Activated naive CD4-positive, alpha-beta T cell treated with Interleukin-2 at 50 U/mL for 16 hours (primary cell): ENCODE measurements at places on chromosomes 12 and 14.

- no peak for DNase-seq
These were observed 13.1 kb downstream of the EVL start for GRCh38 chr14:100078216-100078803.

DNA sequence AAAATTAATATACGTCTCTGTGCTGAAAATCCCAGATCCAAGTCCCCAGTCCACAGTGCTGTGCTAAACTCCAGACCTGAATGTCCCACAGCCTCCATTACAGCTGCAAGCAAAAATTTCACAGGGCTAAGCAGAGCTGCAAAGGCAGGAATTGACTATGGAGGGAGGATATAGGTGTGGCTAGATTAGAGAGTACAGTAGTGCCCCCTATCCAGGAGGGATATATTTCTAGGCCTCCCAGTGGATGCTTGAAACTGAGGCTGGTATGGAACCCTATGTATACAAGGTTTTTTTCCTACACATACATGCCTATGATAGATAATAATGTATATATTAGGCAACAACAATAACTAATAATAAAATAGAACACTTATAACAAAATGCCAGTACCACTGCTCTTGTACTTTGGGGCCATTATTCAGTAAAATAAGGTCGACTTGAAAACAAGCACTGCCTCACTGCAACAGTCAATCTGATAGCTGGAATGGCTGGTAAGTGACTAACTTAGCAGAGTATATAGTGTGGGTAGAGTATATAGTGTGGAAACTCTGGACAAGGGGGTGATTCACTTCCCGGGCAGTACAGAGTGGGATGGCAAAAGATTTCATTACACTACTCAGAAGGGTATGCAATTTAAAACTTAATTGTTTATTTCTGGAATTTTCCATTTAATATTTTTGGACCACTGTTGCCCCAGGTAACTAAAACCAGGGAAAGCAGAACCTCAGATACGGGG is 82.7 kb downstream of the C14orf132 start:
- DNase-seq = no peak

DNA sequence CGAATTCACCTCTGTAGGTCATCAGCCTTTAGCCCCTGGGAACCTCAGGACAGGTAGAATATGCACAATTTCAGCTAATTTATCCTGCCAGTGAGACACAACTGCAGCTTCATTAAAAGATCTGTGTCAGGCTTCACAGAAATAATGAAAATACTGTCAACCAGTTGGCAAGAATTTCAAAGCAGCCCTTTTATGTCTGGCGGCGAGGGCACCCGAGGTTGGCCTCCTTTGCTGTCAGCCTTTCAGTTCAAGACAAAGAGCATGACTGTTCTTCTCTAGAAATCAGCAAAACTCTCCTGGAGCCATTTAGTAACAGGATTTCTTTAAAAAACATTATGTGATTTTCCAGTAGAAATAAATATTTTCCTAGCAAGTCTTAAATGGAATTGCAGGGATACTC is 75.9 kb downstream of the BBS10 start:
- DNase-seq = no peak

DNA sequence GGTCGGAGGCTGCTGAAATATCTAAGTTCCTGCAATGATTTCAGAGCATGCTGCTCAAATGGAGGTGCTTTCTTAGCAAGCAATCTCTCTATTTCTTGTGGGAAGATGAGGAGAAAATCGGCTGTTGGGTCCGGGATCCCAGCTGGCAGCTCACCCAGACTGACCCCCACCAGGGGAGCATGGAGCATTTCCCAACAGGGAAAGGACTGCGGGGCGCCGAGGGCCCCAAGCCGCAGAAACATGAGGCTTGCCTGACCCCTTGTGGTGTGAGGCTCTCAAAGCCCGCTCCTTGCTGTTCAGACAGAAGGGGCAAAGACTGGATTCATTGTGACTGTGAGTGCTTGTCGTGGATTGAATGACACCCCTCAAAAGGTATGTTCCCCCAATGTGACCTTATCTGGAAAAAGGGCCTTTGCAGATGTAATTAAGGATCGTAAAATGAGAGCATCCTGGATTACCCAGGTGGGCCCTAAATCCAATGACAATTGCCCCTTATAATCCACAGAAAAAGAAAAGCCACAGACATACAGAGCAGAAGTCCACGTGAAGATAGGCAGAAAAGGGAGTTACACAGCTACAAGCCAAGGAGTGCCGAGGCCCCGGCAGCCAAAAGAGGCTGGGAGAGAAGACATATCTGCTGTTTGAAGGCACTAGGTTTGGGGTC is 116.3 kb upstream of the VASH1 start:
- DNase-seq = no peak

GRCh38 chr12:111171832-111172231 is 197.1 kb downstream of the PHETA1 start:
- no peak for DNase-seq

GRCh38 chr14:34806257-34806656 is 68.9 kb downstream of the BAZ1A start:
- DNase-seq = no peak

- DNase-seq = no peak
These were observed 477.5 kb upstream of the CCDC196 start for GRCh38 chr14:66008631-66009030.

- no peak for DNase-seq
These were observed 17.5 kb downstream of the SLC35F4 start for GRCh38 chr14:57848353-57848752.

DNA sequence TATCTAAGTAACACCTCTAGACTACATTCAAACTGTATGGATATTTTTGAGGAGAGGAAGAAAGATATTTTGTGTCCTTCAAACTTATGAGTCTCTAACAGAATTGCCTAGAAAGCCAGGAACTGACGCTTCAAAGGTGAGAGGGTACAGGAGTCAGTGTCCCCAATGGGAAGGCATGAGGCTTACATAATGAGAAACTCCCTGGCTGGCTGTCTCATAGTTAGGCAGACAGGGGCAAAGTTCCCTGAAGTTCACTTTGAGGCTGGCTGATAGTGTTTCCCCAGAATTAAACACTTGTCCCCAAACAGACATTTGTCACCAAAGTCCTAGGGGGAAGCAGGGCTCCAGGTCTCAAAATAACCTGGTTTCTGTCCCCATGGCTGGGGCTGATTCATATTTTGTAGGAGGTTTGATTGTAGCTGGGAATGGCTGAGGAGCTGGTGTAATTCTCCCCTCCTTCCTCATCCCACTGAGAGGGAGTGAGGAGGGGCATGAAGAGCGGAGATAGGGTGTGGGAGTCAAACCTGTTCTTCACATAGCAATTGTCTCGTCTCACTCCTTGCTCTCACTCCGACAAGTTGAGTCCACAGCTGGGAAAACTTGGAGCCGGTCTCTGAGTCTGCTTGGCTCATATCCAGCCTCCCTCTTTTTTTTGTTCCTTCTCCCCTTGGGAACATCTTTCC is 56.4 kb upstream of the CISTR start:
- no peak for DNase-seq

- no peak for DNase-seq
These were observed 6.0 kb upstream of the SPTLC2 start for GRCh38 chr14:77622366-77622961.

DNA sequence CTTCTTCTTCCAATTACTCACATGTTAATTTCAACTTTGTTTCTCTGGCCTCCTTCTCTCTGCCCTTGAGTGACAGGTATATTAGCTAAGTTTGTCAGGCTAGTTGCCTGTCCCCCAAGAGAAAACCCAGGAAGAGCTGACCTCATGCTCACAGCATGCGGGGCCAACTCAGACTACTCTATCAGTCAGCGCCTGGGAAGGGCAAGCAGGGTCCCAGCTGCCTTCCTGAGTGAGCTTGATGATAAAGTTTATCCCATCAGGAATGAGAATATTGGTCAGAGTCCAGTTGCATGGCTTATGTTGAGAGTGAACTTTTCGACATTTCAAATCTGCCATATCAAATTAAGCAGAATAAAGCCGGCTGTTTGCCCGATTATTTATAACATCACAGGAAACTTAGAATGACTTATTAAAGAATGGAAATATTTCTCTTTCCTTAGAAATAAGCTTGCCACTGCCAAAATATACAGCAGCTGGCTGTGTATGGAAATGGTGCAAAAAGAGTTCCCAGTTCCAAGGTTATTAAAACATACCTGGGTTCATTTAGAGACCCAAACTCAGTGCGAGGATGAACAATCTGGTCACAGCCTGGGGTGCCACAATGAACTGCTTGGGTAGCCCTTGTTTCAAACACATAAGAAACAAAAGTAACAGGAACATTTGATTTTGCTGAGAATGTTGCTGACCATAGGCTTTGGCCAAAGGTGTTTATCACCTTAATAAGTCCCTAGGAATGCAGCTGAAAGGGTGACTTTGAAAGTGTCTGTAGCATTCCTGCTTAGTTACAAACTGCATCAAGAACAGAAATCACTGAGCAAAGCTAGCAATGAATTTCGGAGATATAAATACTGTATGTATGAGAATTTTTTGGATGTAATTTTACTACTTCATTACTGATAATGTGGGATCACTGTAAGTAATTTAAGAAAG is 1553.8 kb upstream of the FLRT2 start:
- DNase-seq = no peak

DNA sequence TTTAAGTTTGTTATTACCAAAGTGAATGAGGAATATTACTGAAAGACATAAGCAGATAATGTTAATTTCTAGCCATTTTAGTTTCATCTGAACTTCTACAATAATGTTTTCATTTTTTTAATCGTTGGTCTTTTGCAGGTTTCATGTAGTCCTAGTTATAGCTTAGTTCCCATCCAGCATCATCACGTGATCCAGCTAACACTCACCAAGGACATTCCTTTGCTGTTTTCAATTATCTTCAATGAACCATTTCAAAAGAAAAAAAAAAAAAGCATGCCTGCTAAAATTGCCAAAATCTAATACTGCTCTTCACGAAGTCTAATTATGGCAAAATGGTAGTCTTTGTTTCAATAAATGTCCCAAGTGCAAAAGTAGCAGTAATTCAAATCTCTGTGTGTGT is 187.7 kb upstream of the ATXN7L3B start:
- no peak for DNase-seq

DNA sequence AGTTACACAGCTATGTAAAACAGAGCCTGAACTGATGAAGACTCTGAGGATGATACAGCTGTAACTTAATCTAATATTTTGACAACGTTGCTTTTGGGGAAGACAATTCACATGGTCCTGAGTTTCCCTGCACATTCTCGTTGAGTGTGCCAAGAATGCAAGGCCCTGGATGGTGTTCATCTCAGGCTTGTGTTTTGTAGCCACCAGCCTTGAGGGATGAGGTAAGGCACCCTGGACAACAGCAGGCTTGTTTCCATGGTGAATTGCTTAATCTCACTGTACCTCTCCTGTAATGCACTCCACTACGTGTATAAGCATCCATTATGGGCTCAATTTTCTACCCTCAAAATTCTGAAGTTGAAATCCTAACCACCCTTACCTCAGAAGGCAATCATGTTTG is 2.1 kb downstream of the CATSPERB start:
- DNase-seq = no peak

DNA sequence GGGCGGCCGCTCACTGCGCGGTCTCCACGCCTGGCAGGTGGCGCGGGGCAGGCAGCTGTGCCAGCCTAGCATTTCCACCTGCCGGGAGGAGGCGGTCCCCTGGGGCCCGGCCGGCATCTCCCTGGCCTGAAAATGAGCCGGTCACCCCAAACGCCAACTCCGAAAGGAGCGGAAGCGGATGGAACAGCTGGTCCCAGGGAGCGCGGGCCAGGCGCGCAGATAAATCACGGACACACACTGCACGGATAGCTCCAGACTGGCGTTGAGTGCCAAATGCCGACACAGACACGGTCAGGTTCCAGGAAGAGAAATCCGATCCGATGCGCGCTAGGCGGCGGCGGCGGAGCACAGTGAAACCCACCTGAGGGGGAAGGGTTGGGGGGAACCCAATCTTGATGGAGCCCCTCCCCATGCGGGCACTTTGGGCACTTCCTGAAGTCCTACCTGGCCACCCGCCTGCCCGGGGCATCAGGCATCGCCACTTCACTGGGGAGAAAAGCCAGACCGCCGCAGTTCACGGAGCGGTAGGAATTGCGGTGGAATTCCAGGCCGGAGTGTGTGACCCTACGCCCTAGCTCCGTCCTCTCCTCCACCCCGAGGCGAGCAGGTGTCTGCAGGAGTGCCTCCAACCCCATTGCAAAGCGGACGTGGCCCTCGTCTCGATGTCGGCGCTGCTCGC is 624 bp upstream of the PLEKHD1 start:
- no peak for DNase-seq

- peak; percentile 86 for DNase-seq
These were observed 21.1 kb downstream of the PRKCH start for GRCh38 chr14:61342486-61342885.
